Hepatocyte (in vitro differentiated cells): ENCODE measurements at places on chromosomes 3 and 15.

GRCh38 chr15:49610157-49610918 lies 10.3 kb downstream of the FAM227B start:
- no peak overlapping the region for H3K4me3 ChIP-seq
- DNase-seq: no peak

GRCh38 chr3:23264413-23264812 lies 61.3 kb downstream of the UBE2E2 start:
- H3K4me3 ChIP-seq: no peak overlapping the region
- H3K4me1 ChIP-seq: no peaks in the 10 kb centered on the region
- H3K27me3 ChIP-seq: no peaks in the 10 kb centered on the region
- no peak for DNase-seq
- H3K36me3 ChIP-seq: no peaks in the 10 kb centered on the region

GRCh38 chr15:89836267-89837133 lies 21.8 kb upstream of the ANPEP start:
- H3K27me3 ChIP-seq: no peaks in the 10 kb centered on the region
- peaks cover 19% of the 10 kb centered on the region for H3K4me1 ChIP-seq
- H3K27ac ChIP-seq: peak overlapping the region; percentile 88

- H3K36me3 ChIP-seq: no peaks in the 10 kb centered on the region
- H3K4me1 ChIP-seq: no peaks in the 10 kb centered on the region
- H3K27ac ChIP-seq: no peak overlapping the region
- no peaks in the 10 kb centered on the region for H3K27me3 ChIP-seq
- no peak overlapping the region for H3K4me3 ChIP-seq
These were observed 211.4 kb upstream of the SETMAR start for GRCh38 chr3:4091786-4092185.

DNA sequence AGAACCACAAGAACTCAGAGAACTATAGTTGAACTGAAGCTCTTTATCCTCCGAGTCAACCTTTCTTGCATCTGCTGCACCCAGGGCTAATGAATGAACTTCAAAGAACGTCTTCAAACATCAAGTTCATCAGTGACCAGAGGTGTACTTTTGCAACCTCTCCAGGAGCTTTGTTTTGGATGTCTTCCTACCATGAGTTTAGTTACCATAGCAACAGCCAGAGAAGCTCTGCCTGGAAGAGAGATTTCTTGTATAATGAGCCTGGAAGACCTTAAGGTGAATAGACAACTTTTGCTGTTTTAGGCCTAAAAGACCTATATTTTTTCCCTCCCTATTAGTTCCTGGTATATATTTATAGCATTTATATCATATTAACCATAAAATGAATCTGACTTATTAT lies 9.1 kb downstream of the ACTC1 start:
- no peak for DNase-seq
- H3K36me3 ChIP-seq: no peaks in the 10 kb centered on the region
- no peak overlapping the region for H3K27ac ChIP-seq
- no peaks in the 10 kb centered on the region for H3K4me1 ChIP-seq
- H3K4me3 ChIP-seq: no peak overlapping the region

DNA sequence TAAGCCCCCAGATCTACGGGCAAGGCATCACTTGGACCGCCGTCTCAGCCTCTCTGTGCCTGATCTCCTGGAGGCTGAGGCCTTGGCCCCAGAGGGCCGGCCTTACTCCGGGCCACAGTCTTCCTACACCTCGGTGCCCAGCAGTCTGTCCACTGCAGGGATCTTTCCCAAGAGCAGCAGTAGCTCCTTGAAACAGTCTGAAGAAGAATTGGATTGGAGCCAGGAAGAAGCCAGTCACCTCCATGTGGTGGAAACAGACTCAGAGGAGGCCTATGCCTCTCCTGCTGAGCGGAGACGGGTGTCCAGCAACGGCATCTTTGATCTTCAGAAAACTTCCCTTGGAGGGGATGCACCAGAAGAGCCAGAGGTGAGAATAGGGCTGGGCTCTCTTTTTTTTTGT lies 67.0 kb downstream of the MCTP2 start:
- no peak overlapping the region for H3K4me3 ChIP-seq
- H3K36me3 ChIP-seq: no peaks in the 10 kb centered on the region
- DNase-seq: no peak
- H3K27ac ChIP-seq: no peak overlapping the region
- H3K27me3 ChIP-seq: no peaks in the 10 kb centered on the region

GRCh38 chr3:186169379-186169778 lies 60.5 kb upstream of the ETV5 start:
- H3K27ac ChIP-seq: no peak overlapping the region
- no peak overlapping the region for H3K4me3 ChIP-seq
- no peak for DNase-seq
- no peaks in the 10 kb centered on the region for H3K36me3 ChIP-seq
- H3K27me3 ChIP-seq: no peaks in the 10 kb centered on the region

- H3K27ac ChIP-seq: no peak overlapping the region
- no peak overlapping the region for H3K4me3 ChIP-seq
- no peaks in the 10 kb centered on the region for H3K4me1 ChIP-seq
- H3K27me3 ChIP-seq: no peaks in the 10 kb centered on the region
These were observed 39.4 kb upstream of the APEH start for GRCh38 chr3:49634736-49635135.

GRCh38 chr3:141275973-141276372 lies 44.3 kb downstream of the PXYLP1 start:
- DNase-seq: peak; percentile 46
- H3K27ac ChIP-seq: peak overlapping the region; percentile 0
- H3K4me3 ChIP-seq: no peak overlapping the region
- H3K36me3 ChIP-seq: no peaks in the 10 kb centered on the region
- peaks cover 9% of the 10 kb centered on the region for H3K4me1 ChIP-seq

DNA sequence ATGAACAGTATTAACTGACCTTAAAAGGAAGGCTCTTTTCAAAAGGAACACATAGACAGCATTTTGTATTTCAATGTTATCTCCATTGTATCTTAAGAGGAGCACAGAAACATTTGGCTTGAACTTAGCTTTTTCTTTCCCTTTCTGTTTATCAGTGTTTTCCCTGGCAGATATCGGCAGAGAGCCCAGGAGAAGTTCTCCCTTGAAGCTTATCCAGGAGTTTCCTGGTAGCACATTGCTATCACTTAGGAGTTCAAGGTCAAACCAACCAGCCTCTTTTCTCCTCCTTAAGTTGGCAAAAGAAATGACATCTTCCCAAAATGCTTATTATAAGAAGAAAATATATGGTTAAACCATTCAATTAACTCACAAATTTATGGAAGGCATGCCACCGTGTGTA lies 344.6 kb upstream of the UBE2E2 start:
- no peak overlapping the region for H3K27ac ChIP-seq
- no peaks in the 10 kb centered on the region for H3K27me3 ChIP-seq
- no peak overlapping the region for H3K4me3 ChIP-seq

DNA sequence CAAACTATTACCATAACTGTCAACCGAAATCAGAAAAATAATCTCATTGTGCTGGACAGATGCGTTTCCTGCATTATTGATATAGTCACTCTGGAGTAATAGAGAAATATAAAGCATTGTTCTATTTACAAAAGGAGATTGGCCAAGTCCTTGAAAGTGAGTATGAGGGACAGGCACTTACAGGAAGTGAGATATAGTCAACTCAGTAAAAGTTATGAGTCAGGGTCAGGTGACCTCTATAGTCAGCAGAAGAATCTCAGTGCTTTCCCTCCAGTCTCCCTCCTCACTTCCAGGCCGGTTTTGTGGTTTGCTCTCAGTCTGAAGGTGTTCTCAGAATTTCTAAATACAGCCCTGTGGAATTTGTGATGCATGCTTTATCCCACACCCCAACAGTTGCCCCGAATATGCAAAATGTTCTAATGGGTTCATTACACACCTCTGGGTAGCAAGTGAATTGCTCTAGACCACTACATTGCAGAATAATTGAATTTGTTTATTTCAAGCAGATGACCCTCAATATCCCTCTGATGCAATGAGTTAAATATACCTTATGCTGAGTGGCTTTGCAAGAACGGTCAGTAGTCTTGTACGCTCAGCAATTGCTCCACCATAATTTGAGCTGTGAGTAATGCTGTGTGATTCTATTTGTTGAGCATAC lies 787.7 kb downstream of the MCTP2 start:
- H3K4me1 ChIP-seq: peaks cover 4% of the 10 kb centered on the region
- no peak overlapping the region for H3K27ac ChIP-seq
- DNase-seq: peak; percentile 52
- no peaks in the 10 kb centered on the region for H3K27me3 ChIP-seq
- H3K4me3 ChIP-seq: no peak overlapping the region
- H3K36me3 ChIP-seq: no peaks in the 10 kb centered on the region

DNA sequence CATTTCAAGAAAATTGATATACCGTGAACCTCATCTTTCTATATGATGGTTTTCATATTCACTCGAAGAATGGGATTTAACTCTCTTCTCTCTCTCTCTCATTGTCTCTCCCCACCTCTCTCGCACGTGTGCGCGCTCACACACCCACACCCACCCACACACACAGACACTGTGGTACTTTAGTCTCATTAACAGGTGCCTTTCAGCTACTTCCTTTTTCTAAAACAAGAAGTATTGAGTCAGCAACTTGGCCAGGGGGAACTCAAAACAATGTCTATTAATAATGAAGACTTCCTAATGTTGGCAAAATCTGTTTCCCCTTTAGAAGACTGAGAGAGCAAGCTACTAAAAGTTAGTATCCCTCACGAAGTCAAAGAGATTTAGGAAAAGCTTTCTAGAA lies 150.7 kb downstream of the TMCO5A start:
- H3K4me1 ChIP-seq: no peaks in the 10 kb centered on the region
- no peaks in the 10 kb centered on the region for H3K36me3 ChIP-seq
- H3K4me3 ChIP-seq: no peak overlapping the region
- DNase-seq: no peak

GRCh38 chr3:189286188-189286587 lies 114.4 kb downstream of the TPRG1 start:
- H3K4me1 ChIP-seq: no peaks in the 10 kb centered on the region
- H3K27me3 ChIP-seq: no peaks in the 10 kb centered on the region
- H3K27ac ChIP-seq: no peak overlapping the region
- H3K4me3 ChIP-seq: no peak overlapping the region
- H3K36me3 ChIP-seq: no peaks in the 10 kb centered on the region

DNA sequence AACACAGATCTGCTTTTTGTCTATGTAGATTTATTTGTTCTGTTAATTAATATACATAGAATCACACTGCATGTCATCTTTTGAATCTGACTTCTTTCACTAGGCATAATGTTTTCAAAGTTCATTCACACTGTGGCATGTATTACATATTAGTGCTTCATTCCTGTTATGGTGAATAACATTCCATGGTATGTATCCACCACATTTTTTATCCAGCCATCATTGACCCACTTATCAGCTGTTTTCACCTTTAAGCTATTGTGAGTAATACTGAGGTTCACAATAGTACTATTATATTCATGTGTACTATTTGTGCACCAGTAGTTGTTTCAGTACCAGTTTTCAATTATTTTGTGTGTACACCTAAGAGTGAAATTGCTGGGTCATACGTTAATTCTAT lies 230.6 kb upstream of the CNTN3 start:
- DNase-seq: no peak
- H3K4me3 ChIP-seq: no peak overlapping the region
- H3K4me1 ChIP-seq: no peaks in the 10 kb centered on the region
- H3K36me3 ChIP-seq: no peaks in the 10 kb centered on the region

DNA sequence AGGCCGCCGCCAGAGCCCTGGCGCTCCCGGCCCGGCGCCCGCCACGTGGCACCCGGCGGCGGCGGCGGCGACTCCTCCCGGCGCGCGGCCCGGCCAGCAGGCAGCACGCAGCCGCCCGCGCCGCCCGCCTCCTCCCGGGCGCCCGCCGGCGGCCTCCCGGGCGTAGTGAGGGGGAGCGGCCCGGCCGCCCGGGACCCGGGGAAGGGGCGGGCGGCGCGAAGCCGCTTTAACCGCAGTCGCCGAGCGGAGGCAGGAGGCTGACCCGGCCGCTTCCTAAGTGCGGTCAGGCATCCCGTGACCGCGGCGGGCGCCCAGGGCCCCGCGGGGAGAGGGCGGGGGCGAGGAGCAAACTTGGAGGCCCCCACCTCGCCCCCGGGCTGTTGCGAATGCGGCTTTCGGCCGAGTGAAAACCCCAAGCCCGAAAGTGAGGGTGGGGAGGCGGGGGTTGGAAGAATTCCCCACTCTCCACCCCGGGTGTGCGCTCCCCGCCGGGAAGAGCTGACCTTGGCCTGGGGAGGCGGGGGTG lies 1.7 kb upstream of the HES1 start:
- no peaks in the 10 kb centered on the region for H3K27me3 ChIP-seq
- H3K36me3 ChIP-seq: no peaks in the 10 kb centered on the region
- peak overlapping the region; percentile 99 for H3K27ac ChIP-seq
- DNase-seq: no peak

- H3K27ac ChIP-seq: peak overlapping the region; percentile 68
- no peaks in the 10 kb centered on the region for H3K36me3 ChIP-seq
- no peak overlapping the region for H3K4me3 ChIP-seq
- H3K27me3 ChIP-seq: no peaks in the 10 kb centered on the region
These were observed 59.9 kb downstream of the ZNF621 start for GRCh38 chr3:40584625-40585189.
